ENCODE measurements at places on chromosomes 11 and 22.

DNA sequence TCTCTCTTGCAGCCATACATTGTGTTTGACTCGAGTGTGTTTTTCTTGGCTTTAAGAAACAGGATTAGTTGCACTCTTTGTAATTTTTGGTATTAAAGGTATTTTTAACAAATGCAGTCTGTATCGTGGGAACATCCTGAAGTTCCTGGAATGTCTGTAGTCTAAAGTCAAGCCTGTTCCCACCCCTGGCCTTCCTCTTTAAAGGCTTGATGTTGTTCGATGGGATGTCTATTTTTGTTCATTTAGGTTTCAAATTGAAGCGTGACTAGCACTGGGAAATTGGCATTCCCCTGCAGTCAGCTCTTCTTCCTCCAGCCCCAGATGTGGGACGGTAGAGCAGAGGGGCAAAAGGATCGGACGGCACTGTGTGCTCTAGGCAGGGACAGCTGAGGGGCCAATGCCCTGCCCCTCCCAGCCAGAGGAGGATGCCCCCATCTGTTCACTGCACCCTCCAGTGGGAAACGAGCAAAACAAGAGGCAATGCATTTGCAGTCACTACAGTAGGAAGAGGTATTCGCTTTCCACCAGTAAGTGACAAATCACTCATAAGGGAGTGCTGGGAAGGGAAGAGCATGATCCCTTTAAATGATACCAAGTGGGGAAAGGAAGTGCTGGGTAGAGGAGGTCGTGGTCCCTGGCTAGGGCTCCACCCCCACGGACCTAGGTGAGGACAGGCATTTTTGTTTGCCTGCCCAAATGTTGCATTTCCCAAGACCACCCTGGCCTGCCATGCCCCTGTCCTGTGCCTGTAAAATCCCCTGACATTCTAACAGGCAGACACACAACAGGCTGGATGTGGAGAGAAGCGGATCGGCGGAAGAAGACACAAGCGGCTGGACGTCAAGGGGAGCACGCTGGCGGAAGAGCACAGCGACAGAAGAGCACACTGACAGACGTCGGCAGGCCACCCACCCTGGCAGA lies 47.4 kb upstream of the SEPTIN5 start:
- no peak for DNase-seq

DNA sequence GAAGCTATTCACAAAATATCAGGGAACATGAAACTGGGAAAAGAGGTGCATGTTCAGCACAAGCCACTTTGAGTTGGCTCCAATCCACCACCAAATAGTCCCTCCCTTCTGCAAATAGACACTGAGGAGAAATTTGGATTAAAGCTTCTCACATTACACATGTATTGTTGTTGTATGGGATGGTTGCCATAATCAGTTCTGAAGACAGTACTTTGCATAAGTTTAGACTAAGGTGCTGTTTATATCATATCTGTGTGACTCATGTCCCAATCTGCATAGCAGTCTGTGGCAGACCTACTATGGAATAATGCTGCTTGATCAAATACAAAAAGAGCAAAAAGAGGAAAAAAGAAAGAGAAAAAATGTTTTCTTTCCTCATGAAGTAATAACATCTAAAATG lies 376.7 kb upstream of the DDI1 start:
- DNase-seq = no peak

- DNase-seq = no peak
Observed at GRCh38 chr11:36703055-36703404, 105.0 kb upstream of the RAG2 start.

DNA sequence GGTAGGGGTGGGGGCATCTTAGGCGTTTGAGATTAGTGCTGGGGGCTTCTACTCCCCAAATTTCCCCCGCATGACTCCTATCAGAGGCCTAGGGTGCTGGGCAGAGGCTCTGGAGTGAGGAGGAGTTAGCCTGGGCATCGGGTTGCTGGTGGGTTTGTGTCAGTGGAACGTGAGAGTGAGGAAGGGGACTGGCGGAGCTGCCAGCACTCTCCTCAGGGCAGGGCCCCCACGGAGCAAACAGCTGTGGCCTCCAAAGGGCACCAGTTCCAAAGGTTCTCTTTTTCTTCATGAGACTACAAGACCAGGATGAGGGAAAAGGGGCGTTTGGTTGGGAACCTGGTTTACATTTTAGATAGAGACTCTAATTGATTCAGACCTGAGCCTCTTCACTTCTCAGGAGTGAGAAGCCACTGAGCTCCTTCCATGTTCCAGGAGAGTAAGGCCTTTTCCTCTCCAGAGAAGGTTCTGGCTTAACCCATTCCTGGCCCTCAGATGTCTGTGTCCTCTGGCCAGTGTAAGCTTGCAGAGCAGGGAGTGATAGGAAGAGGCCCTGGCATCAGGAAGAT lies 35.6 kb upstream of the CDON start:
- no peak for DNase-seq

- DNase-seq = no peak
Observed at GRCh38 chr22:49922484-49922883, 4.0 kb downstream of the CRELD2 start.

GRCh38 chr11:119085437-119085847 lies 761 bp downstream of the HMBS start:
- no peak for DNase-seq

GRCh38 chr11:83364500-83365045 lies 78.4 kb upstream of the CCDC90B start:
- DNase-seq = no peak

Measured in GM04503 (cell line).